ENCODE measurements at places on chromosomes 7 and 10. TPM values are rescaled to one million over a fixed set of nuclear protein-coding genes. Genes with fewer than 3 reads are reported as not detected.
A peak's percentile ranks its signal among the peaks of the same experiment; 100 is the strongest.

The CRHR2 gene
- 0.07 TPM for total RNA-seq

- H3K4me3 ChIP-seq = no peak overlapping the region
- no peaks in the 10 kb centered on the region for H3K4me1 ChIP-seq
- no peak overlapping the region for H3K27ac ChIP-seq
- H3K36me3 ChIP-seq = peaks cover 6% of the 10 kb centered on the region
Measured at GRCh38 chr7:1542841-1543747, 12.6 kb downstream of the MAFK start.

The BLNK gene
- not detected for total RNA-seq

- peaks cover 7% of the 10 kb centered on the region for H3K27me3 ChIP-seq
- no peak overlapping the region for H3K4me3 ChIP-seq
- H3K36me3 ChIP-seq = no peaks in the 10 kb centered on the region
- H3K27ac ChIP-seq = no peak overlapping the region
Measured at GRCh38 chr10:71205468-71205867, 6.9 kb upstream of the UNC5B start.

DNA sequence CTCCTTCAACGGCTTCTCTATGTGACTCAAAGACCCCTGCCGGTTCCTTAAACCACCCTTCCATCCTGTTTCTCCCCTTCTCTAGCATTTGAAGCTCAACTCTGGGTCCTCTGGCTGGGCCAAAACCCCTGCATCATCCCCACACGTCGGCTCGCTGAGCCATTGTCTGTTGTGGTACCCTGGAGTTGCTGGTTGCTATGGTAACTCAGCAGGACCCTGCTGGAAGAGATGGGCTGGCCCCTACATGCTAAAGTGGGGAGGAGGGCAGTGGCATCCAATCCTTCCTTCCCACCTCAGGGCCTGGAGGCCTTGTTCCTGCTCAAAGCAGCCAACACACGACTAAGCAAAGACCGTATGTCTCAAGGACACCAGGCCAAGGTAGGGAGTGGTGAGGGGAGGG is 452.5 kb downstream of the PLXNA4 start:
- peaks cover 6% of the 10 kb centered on the region for H3K36me3 ChIP-seq
- no peak overlapping the region for H3K27ac ChIP-seq
- no peak for DNase-seq
- no peaks in the 10 kb centered on the region for H3K27me3 ChIP-seq
- peaks cover 2% of the 10 kb centered on the region for H3K4me1 ChIP-seq
- no peak overlapping the region for H3K4me3 ChIP-seq

The PTEN gene
- 49.5 TPM for total RNA-seq

DNA sequence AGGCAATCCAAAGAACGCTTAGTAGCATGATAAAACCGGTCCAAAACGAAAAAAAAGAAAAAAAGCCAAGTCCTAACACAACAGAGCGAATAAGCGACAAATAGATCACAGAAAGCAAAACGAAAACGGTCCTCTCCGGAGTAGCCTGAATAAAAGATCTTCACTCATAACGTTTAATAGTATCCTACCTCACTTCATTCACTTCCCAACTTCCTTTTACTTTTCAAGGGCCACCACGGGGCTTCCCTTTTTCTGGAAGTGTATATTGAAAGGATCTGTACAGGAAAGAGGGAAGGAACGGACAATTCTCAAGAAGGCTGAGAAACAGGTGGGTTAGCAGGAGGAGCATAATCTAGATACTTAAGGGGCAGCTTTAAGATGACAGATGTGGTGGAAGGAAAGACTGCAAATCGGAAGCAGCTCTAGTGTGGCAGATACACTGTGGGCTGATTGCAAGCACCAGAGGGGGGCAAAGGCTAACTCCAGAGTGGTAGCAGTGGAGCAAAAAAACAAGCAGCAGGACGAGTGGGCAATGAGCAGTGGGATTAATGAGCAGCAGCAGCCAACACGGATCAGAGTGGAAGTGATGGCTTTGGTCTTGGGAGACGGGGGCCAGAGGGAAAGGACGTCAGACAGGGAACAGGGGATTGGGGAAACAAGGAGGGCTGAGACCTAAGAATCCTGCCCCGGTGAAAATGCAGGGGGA is 866 bp downstream of the CNOT4 start:
- no peak overlapping the region for H3K4me3 ChIP-seq
- DNase-seq = peak; percentile 28
- no peaks in the 10 kb centered on the region for H3K36me3 ChIP-seq
- H3K27me3 ChIP-seq = no peaks in the 10 kb centered on the region
- H3K4me1 ChIP-seq = peaks cover 3% of the 10 kb centered on the region
- H3K27ac ChIP-seq = no peak overlapping the region

The OR6V1 gene
- not detected for total RNA-seq

DNA sequence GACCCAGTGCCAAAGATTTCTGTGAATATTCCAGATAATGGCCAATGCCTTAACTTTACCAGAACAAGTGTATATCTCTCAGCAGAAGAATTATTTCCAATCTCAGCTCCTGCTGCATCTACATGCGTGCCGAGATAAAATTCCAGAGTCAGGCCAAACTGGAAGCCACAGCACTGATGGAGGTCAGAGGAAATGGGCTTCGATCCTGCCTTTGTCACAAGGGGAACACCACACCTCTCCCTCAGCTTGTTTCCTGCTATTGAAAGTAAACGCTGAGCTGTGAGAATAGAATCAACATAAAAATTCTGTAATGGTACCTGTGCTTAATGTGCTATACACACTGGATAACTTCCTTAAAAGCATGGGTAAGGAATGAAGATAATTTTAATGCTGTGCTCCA is 255.5 kb downstream of the NEBL start:
- H3K36me3 ChIP-seq = no peaks in the 10 kb centered on the region
- H3K27me3 ChIP-seq = no peaks in the 10 kb centered on the region
- no peak for DNase-seq
- no peak overlapping the region for H3K27ac ChIP-seq
- H3K4me3 ChIP-seq = no peak overlapping the region

GRCh38 chr10:51920672-51921071 is 221.3 kb upstream of the CSTF2T start:
- no peak overlapping the region for H3K27ac ChIP-seq
- H3K4me1 ChIP-seq = no peaks in the 10 kb centered on the region
- DNase-seq = no peak
- H3K27me3 ChIP-seq = no peaks in the 10 kb centered on the region
- H3K4me3 ChIP-seq = no peak overlapping the region

DNA sequence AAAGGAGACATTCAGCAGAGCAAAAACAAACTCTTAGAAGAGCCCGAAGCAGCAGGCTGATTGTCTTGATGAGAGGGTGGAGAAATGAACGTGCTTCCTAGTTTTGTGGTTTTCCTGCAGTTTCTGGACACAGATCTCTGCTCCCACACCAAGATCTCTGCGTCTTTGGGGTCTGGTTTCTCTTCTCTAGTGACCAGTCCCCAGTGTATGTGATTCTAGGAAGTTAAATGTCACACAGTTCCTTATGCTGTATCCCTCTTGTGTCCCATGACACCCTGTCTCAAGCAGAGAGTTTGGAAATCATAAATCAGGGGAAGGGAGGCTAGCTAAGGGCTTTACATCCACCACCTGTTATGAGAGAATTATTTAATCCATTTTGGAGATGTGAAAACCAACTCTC is 55.4 kb upstream of the KLF14 start:
- no peak for DNase-seq
- H3K27ac ChIP-seq = no peak overlapping the region
- no peaks in the 10 kb centered on the region for H3K27me3 ChIP-seq
- no peaks in the 10 kb centered on the region for H3K4me1 ChIP-seq

The GNAT3 gene
- total RNA-seq = not detected

The CCNY gene
- total RNA-seq = 69.2 TPM

DNA sequence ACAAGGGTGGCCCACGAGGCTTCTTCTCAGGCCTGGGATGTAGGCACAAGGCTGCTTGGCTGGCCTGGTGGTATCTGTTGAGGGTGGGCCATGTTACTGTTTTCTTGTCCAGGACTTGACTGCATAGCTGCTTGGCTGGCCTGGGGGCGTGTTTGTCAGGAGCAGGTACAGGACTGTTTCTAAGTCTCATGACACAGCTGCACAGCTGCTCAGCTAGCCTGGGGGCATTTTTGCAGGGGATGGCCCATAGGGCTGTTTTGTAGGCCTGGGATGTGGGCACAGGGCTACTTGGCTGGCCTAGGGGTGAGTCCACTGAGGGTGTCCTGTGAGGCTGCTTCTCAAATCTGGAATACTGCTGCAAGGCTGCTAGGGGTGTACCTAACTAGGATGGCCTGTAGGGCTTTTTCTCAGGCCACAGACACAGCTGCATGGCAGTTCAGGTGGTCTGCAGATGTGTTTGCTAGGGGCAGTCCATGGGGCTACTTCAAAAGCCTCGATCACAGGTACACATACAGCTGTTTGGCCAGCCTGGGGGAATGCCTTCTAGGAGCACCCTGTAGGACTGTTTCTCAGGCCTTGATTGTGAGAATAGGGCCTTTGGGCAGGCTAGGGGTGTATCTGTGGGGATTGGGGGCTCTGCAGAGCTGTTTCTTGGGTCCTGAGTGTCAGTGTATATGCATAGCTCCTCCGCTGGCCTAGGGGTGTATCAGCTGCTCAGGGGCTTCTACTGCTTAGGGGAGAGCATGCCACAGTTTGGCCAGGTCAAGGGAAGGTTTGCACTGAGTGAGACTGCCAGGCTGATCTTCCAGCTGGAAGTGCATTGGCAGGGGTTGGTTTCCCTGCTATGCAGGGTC is 26.6 kb upstream of the PLA2G12B start:
- H3K27me3 ChIP-seq = no peaks in the 10 kb centered on the region
- DNase-seq = no peak
- peaks cover 33% of the 10 kb centered on the region for H3K36me3 ChIP-seq
- no peak overlapping the region for H3K4me3 ChIP-seq
- no peak overlapping the region for H3K27ac ChIP-seq

The ZDHHC16 gene
- 43.9 TPM for total RNA-seq

GRCh38 chr10:86635402-86635801 is 18.9 kb upstream of the OPN4 start:
- H3K4me1 ChIP-seq = no peaks in the 10 kb centered on the region
- peaks cover 2% of the 10 kb centered on the region for H3K27me3 ChIP-seq
- DNase-seq = no peak
- no peaks in the 10 kb centered on the region for H3K36me3 ChIP-seq
- no peak overlapping the region for H3K27ac ChIP-seq

DNA sequence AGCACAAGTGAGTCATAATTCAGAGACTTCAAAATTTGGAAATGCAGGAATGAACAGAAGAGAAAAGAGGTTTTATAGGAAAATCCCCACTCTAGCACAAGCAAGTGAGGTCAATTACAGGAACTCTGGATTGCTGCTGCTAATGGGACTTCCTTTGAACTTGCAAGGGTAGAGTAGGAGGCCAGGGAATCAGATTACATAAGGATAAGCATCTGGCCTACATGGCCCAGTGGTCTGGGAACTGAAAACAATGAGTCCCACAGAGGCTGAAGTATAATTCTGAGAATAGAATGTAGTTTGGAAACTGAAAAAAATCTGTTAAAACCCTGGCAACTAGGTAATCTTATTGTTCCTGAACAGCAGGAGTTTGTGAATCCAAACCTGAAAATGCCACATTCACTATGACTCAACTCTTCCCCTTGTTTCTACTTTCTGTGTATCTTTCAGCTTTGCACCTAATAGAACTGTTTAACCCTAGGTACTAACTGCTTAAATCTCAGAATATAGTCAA is 66.5 kb downstream of the CTNNA3 start:
- H3K4me1 ChIP-seq = peaks cover 3% of the 10 kb centered on the region
- no peak overlapping the region for H3K4me3 ChIP-seq
- no peaks in the 10 kb centered on the region for H3K36me3 ChIP-seq
- no peak overlapping the region for H3K27ac ChIP-seq
- DNase-seq = no peak

GRCh38 chr10:34446049-34446448 is 369.0 kb downstream of the PARD3 start:
- no peak overlapping the region for H3K4me3 ChIP-seq
- H3K36me3 ChIP-seq = peaks cover 8% of the 10 kb centered on the region
- no peak overlapping the region for H3K27ac ChIP-seq
- no peak for DNase-seq
- H3K27me3 ChIP-seq = no peaks in the 10 kb centered on the region

The GTF2IRD2 gene
- total RNA-seq = 9.1 TPM

DNA sequence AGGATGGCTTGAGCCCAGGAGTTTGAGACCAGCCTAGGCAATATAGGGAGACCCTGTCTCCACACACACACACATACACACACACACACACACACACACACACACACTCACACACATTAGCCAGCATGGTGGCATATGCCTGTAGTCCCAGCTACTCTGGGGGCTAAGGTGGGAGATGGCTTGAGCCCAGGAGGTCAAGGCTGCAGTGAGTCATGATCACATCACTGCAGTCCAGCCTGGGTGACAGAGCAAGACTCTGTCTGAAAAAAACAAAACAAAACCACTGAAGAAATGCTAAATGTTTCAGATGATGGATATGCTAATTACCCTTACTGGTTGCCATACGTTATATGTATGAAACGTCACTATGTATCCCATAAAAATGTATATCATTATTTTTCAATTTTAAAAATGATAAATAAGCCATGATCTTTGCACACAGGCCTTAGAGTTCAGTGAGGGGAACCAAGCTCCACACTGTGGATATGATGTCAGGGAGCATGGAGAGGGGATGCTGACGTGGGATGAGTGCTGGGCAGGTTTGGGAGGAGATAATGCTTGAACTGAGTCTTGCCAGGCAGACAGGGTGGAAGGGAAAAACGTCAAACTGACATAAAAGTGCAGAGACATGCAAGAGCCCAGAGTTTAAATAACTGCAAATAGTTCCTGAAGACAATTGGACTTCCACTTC is 45.9 kb upstream of the ARHGAP12 start:
- H3K27ac ChIP-seq = no peak overlapping the region
- no peak overlapping the region for H3K4me3 ChIP-seq
- H3K36me3 ChIP-seq = peaks cover 9% of the 10 kb centered on the region

The LEP gene
- total RNA-seq = not detected

- H3K27me3 ChIP-seq = no peaks in the 10 kb centered on the region
- no peak overlapping the region for H3K27ac ChIP-seq
- H3K4me3 ChIP-seq = no peak overlapping the region
Measured at GRCh38 chr10:131948501-131948900, 33.2 kb downstream of the BNIP3 start.

- no peaks in the 10 kb centered on the region for H3K4me1 ChIP-seq
- peaks cover 21% of the 10 kb centered on the region for H3K36me3 ChIP-seq
- no peak overlapping the region for H3K27ac ChIP-seq
- H3K4me3 ChIP-seq = no peak overlapping the region
- no peak for DNase-seq
- no peaks in the 10 kb centered on the region for H3K27me3 ChIP-seq
Measured at GRCh38 chr7:130032698-130033097, 18.5 kb downstream of the ZC3HC1 start.

GRCh38 chr10:77865580-77866324 is 60.8 kb downstream of the DLG5 start:
- H3K27me3 ChIP-seq = no peaks in the 10 kb centered on the region
- no peak overlapping the region for H3K27ac ChIP-seq
- peak; percentile 51 for DNase-seq

GRCh38 chr7:66348959-66349358 is 143.8 kb downstream of the TPST1 start:
- H3K27ac ChIP-seq = no peak overlapping the region
- no peaks in the 10 kb centered on the region for H3K36me3 ChIP-seq
- no peak overlapping the region for H3K4me3 ChIP-seq

The EDRF1 gene
- total RNA-seq = 48.2 TPM

- H3K27me3 ChIP-seq = no peaks in the 10 kb centered on the region
- DNase-seq = no peak
- H3K27ac ChIP-seq = no peak overlapping the region
- no peaks in the 10 kb centered on the region for H3K4me1 ChIP-seq
Measured at GRCh38 chr10:77191324-77192049, 446.1 kb downstream of the KCNMA1 start.
